ENCODE measurements at places on chromosomes 6 and 20.

DNA sequence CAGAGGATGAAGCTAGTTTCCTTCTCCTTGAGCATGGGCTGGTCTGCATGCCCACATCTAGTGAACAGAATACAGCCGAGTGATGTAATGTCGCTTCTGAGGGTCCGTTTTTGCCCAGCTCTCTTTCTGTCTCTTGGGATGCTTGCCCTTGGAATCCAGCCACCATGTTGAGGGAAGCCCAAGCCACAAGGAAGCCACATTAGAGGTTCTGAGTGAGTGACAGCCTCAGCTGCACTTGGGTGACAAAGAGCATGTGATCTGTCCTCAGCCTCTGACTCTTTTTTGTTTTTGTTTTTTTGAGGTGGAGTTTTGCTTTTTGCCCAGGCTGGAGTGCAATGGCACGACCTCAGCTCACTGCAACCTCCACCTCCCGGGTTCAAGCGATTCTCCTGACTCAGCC is 100.6 kb upstream of the SALL4 start:
- DNase-seq = no peak

GRCh38 chr20:9368893-9369292 is 145.5 kb upstream of the LAMP5 start:
- DNase-seq = no peak

- DNase-seq = no peak
Observed at GRCh38 chr6:3803627-3804468, 45.3 kb upstream of the FAM50B start.

DNA sequence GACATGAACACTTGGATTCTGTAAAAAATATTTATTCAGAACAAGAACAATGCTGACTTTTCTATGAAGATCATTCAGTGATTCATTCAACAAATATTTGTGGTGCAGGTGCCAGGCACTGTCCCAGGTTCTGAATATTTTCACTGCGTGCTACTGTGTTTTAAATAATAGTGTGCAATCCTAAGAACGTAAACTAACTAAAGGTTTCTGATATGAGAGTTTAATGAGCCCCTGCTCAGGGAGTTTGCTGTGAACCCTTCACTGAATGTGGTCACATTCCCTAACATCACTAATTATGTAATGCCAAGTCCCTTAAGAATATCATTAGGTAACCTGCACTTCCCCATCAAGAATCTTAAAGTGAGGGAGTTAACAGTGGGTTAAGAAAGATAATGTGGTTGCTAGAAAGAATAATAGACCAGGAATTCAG is 1.7 kb upstream of the TMEM170B start:
- DNase-seq = no peak

DNA sequence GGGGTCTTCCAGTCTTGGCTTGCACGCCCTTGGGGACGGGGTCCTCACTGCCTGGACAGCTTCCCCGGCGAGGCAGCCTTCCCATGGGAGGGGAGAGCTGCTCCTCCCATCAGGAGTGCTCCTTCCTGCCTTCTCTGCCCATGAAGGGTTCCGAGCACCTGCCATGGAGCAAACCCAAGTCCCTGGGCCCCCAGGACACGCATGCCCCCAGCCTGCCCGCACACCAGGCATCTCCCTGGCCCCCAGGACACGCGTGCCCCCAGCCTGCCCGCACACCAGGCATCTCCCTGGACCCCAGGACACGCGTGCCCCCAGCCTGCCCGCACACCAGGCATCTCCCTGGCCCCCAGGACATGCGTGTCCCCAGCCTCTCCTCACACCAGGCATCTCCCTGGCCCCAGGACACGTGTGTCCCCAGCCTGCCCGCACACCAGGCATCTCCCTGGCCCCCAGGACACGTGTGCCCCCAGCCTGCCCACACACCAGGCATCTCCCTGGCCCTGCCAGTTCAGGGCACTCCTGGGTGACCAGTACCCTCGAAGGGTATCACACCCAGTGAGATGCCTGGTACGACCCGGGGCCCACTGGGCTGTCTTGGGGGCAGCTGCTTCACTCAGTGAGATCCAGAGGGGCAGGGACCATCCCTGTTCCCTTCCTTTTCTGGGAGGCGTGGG is 21.7 kb downstream of the COL20A1 start:
- DNase-seq = no peak

- no peak for DNase-seq
Observed at GRCh38 chr20:44409132-44409600, 53.7 kb downstream of the HNF4A start.

Data from activated CD4-positive, alpha-beta T cell treated with anti-CD3 and anti-CD28 coated beads, Interleukin-2, amount 50 U/mL, for 1 hour (primary cell).